Ureter (tissue), 1 donor: ENCODE measurements at places on chromosomes 7 and 10. TPM values are rescaled to one million over a fixed set of nuclear protein-coding genes. Genes with fewer than 3 reads are reported as not detected.

DNA sequence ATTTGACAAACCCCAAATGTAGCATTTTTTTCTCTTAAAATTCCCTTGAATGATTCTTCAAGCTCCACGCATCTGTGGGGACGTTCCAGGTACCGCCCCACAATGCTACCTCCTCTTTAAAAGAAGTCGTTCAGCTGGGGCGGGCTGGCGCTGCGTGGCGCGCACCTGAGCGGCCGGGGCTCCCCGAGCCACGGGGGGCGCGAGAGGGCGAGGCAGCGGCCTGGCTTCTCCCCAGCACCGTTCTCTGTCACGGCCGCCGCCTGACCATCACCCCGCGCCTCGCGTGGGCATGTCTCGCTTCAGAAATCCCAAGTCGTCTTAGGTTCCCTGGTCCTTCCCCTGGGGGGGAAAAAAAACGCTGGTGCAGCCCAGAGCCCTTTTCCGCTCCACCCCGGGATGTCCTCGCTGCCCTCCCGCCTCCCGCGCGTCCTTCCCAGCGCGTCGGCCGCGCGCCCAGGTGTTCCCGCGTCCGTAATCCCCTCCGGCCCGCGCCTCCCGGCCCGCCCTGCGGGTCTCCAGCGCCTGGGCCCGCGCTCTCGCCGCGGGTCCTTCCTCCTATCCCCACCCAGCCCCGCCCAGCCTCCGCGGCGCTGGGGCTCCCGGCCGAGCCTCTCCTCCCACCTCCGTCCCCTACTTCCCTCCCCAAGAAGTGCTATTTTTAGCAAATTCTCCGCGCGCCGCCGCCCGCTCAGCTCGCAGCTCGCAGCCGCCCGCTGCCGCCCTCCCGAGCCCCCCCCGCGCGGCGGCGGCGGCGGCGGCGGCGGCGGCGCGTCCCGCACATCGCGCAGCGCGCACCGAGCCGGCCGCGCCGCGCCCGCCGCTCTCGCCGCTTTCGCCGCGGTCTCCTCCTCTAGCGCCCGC is 58.7 kb upstream of the PRPS1L1 start:
- DNase-seq, result no peak

DNA sequence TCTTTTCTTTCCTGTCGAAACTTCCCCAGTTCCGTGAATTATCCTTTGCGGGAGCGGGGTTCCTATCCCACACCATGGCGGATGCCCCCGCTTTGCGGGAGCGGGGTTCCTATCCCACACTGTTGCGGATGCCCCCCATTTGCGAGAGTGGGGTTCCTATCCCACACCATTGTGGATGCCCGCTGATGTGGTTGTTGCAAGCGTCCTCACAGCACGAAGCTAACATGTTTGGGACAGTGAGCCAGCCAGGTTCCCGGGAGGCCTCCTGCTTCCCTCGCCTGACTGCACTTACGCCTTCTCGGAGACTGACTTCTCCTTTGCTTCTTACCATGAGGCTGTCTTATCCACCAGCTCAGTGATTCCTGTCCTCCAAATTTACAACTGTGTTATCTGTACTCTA is 134.7 kb downstream of the VIPR2 start:
- no peak for DNase-seq

GRCh38 chr10:61899997-61900828 is 1.3 kb upstream of the ARID5B start:
- peak; percentile 67 for DNase-seq

GRCh38 chr7:79593866-79594301 is 140.4 kb upstream of the MAGI2 start:
- no peak for DNase-seq

GRCh38 chr7:149823191-149823630 is 15.0 kb upstream of the ZNF862 start:
- DNase-seq, result no peak

DNA sequence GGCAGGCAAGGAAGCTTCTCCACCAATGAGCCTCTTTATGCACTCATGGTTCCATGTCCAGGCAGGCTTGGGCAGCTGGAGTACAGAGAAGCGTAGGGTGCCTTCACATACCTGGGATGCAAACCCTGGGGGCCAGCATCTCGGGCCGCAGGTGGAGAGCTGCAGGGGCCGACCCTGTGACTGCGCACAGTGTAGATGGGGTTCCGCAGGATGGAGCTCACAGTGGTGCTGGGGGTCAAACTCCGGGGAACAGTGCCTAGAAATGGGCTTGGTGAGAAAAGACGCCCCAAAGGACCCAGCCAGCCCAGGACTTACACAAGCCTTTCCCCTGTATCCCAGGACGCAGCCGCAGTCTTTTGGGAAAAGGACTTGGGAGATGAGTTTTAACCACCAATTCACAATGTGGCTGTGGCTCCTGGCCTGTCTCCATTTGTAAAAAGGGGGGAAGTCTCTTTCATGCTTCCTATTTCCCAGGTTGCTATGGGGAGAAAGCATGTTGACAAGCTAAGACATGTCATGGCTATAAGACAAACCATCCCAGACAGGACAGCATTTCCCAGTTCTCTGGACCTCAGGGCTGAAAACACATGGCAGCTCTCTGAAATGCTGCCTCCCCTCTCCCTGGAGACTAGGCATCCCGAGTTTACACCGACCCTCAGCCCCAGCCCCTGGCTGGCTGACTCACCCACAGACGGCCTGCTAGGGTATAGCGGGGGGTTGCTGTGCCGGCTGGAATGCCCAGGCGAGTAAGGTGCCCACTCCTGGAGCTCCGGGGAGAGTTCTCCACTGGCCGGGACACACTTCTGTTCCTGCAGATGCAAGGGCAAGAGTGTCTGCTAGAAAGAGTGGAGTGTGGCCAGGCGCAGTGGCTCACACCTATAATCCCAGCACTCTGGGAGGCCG is 107.1 kb downstream of the DLG5 start:
- no peak for DNase-seq

DNA sequence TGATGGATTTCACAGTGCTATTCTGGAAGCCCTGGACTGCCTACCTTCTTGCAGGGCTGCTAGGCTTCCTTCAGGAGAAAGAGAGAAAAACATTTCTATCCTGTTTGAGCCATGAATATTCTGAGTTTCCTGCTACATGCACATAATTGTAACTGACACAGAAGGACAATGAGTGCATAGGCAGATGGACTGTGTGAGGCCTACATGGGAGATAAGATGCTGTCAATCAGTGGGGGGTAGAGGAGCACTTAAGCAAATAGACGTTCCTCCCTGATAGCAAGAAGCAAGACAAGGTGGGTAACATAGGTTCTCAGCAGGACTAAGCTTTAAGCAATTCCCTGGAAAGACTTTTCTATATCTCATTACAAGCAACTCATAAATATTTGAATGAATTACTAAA is 11.6 kb downstream of the ALDH18A1 start:
- no peak for DNase-seq

GRCh38 chr10:4671451-4672145 is 154.4 kb upstream of the AKR1E2 start:
- no peak for DNase-seq

- no peak for DNase-seq
Observed at GRCh38 chr10:12644380-12645144, 295.2 kb downstream of the CAMK1D start.

GRCh38 chr10:120710076-120710475 is 141.1 kb upstream of the WDR11 start:
- DNase-seq, result no peak

- DNase-seq, result peak; percentile 85
Observed at GRCh38 chr10:114544045-114544659, 113.9 kb downstream of the ABLIM1 start.

DNA sequence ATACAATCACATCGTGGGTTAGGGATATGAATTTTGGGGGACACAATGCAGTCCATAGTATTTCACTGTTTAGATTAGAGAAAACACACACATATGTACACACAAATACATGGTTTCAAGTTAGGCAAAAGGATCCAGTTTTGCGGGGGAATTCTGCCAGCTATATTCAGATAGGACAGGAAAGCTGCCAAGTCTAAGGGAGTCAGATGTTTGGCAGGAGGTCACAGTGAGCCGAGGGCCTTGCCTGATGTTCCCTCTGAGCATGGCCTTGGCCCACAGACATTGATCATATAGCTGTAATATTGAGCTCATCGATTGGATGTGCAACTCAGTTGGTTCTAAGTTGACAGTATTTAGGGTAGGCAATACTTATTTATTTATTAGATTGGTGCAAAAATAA is 122.8 kb downstream of the ADRA2A start:
- no peak for DNase-seq

GRCh38 chr7:67990003-67990402 is 993.4 kb downstream of the TYW1 start:
- no peak for DNase-seq

- DNase-seq, result no peak
Observed at GRCh38 chr10:88916986-88917385, 35.6 kb downstream of the ACTA2 start.

DNA sequence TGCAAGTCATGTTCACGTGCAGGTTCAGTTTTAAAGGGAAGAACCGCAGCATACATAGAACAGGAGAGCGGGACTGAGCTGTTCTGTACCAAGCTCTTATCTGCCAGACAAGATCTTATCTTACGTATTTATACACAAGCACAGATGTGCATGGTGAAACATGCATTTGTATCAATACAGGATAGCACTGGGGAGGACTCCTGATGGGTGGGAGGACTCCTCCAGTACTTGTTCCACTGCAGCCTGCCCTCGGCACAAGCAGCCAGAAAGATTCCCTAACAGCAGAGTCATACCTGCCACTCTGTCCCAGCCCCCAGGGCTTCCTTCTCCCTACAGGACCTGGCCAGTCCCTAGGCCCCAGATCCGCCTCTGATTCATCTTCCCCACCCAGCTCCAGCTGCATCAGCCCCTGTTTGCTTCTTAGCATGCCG is 13.2 kb upstream of the PRKCQ start:
- DNase-seq, result no peak

GRCh38 chr10:131901181-131901829 is 497 bp downstream of the PPP2R2D start:
- DNase-seq, result peak; percentile 53

DNA sequence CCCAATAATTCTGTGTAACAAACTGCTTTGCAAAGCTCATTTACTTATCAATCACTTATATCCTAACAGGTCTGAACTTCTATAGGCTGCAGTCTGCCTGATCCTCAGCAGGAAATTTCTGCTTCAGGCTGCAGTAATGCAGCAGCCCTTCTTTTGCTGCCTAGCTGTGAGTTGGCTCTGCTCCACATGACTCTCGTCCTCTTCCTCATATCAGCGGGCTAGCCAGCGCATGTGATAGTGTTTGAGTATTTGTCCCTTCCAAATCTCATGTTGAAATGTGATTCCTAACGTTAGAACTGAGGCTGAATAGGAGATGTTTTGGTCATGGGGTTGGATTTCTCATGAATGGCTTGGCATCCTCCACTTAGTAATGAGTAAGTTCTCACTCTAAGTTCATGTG is 387.8 kb downstream of the SEMA3D start:
- no peak for DNase-seq

DNA sequence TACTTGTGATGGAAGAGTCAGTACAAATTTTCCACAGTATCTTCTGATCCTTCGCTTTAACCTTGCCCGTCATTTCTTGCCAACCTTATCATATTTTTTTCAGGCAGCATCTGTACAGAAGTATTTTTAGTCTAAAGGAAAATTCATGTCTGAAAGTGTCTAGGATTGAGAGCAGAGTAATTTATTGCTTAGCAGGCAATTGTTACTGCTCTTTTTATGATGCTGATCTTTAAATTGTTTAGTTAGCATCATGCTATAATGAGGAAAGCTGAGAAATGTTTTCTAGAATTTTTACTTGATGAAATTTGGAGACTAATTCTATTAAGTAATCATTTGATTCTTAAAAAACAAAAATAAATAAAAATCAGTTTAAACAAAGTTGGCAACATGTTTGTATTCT is 20.6 kb downstream of the KAT6B start:
- no peak for DNase-seq

GDF2 gene
- total RNA-seq, result not detected

ST8SIA6 gene
- total RNA-seq, result 0.73 TPM

LEP gene
- 0.89 TPM for total RNA-seq

RET gene
- 0.42 TPM for total RNA-seq

HOXA2 gene
- 1.8 TPM for total RNA-seq

DNAH11 gene
- 0.94 TPM for total RNA-seq

PLEKHS1 gene
- total RNA-seq, result 25.7 TPM

SORBS1 gene
- 347 TPM for total RNA-seq

COL28A1 gene
- 3.7 TPM for total RNA-seq

GARIN1A gene
- total RNA-seq, result 6.4 TPM
